ENCODE measurements at places on chromosomes 5 and 9.
A peak's percentile ranks its signal among the peaks of the same experiment; 100 is the strongest.

DNA sequence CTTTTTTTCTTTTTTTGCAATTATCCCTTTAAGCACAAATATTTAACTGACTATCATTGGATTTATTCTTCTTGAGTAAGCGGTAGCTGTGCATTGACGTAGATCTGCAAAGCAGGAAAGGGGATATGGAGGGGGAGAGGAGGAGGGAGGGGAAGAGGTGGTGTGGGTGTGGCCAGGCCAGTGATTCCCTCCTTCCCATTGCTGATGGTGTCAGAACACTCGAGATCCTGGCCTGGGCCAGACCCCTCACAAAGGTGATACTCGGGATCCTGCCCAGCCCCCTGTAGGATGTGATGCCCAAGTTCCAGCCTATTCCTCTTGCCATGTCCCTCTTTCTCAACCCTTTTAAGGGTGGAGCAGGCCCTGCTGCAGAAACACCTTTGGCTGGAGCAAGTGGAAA, 9.9 kb downstream of the SLC36A3 start:
- DNase-seq = no peak

GRCh38 chr5:170527991-170528390, 24.2 kb downstream of the KCNIP1 start:
- DNase-seq = no peak

- no peak for DNase-seq
Observed at GRCh38 chr5:126020770-126021169, 402.4 kb upstream of the GRAMD2B start.

DNA sequence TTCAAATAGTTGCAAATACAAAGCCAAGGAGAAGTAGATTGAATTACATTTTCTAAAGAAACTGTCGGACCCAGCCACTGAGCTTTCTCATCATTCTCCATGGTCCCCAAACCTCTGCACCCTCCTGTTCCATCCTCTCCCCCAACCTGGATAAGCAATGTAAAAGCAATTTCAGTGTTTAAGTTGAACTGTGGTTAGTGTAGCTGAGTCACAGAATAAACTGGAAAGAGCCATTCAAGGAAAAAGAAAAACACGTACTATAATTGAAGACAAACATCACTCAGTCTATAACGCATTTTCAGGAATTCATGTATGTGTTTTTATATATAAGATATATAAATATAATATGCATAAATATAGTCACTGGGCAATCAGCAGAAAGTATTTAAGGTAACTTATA, 54.1 kb upstream of the TMEM161B start:
- DNase-seq = no peak

DNA sequence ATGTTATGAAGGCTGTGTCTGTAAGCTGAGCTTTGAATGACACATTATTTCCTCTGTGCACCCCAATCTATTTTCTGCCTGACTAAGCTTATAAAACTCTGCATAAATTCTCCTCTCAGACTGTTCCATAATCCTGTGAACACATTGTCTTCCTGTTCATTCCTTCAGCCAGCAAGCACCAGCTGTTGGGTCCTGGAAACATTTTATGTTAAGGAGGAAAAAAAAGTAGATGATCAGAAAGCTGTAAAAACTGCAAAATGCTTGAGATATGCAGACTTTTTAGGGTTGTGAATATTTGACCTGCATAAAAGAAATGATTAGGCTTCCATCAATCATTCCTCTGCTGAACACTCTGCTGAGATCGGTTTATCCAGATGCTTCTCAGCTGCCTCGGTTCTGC, 1246.0 kb upstream of the DMAC1 start:
- DNase-seq = no peak

DNA sequence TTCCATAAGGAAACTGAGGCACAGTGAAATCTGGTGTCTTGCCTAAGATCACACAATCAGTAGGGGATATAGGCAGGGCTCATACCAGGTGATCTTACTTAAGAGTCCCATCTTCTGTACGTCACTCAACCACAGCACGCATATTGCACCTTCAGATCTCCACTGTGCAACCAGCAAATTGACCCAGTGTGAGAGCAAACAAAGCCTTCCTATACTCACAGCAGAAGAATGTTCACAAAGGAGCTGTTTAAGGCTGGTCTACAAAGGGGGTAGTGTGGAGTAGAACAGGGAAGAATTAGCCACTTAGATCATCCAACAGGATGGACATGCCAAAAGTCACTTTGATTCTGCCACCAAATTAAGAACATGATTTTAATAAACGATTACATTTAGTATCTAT, 305.9 kb downstream of the SLIT3 start:
- no peak for DNase-seq

DNA sequence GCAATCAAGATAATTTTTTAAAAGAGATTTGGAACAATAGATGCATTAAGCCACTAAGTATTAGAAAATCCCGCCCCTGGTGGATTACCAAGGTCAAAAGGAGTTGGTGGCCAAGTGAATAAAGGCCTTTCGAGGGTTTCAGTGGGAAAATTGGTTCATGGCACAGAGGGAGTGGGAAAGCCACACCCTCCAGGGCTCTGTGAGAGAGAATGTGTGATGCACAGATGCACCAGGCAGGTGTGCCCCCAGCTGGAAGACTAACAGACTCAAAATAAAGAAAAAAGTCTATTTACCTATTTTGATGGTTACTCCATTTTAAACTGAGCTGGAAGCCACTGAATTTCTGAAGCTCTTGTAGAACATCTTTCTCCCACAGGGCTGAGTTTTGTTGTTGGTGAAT, 278.0 kb downstream of the DRD1 start:
- DNase-seq = no peak

GRCh38 chr9:32672469-32672868, 37.0 kb upstream of the TAF1L start:
- DNase-seq = peak; percentile 19
